ENCODE measurements at places on chromosomes 6 and 20.

DNA sequence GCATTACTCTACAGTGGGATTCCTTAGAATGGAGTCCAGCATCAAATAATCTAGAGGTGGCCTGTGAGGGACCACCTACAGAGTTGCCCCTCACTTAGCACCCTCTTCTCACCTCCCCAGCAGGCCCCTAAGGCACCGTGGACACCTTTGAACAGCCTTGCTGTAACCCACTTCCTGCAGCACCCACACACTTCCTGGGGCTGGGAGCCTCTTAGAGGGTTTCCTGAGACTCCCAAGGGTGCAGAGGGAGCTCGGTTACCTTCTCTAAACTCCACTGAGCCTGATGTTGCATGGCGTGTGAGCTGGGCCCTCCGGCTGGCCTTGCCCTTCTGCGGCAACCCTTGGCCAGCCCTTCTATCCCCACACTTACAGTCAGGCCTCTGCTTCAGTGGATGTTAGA, 7.3 kb upstream of the SIRPG start:
- peak; percentile 68 for DNase-seq

- no peak for DNase-seq
Measured at GRCh38 chr6:98067375-98067774, 767.0 kb upstream of the POU3F2 start.

DNA sequence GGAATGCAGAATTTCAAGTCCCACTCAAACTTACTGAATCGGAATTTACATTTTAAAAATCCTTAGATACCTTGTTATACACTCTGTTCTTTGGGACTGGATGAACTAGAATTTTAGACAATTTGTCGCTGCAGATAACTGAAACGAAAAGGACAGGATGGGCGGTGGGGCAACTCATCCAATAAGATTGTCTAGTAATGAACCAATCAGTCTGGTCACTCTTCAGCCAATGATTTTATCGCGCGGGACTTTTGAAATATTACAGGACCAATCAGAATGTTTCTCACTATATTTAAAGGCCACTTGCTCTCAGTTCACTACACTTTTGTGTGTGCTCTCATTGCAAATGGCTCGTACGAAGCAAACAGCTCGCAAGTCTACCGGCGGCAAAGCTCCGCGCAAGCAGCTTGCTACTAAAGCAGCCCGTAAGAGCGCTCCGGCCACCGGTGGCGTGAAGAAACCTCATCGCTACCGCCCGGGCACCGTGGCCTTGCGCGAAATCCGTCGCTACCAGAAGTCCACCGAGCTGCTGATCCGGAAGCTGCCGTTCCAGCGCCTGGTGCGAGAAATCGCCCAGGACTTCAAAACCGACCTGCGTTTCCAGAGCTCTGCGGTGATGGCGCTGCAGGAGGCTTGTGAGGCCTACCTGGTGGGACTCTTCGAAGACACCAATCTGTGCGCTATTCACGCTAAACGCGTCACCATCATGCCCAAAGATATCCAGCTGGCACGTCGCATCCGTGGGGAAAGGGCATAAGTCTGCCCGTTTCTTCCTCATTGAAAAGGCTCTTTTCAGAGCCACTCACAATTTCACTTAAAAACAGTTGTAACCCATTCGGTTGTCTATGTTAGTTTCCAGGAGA, 41.9 kb upstream of the HFE start:
- peak; percentile 97 for DNase-seq

DNA sequence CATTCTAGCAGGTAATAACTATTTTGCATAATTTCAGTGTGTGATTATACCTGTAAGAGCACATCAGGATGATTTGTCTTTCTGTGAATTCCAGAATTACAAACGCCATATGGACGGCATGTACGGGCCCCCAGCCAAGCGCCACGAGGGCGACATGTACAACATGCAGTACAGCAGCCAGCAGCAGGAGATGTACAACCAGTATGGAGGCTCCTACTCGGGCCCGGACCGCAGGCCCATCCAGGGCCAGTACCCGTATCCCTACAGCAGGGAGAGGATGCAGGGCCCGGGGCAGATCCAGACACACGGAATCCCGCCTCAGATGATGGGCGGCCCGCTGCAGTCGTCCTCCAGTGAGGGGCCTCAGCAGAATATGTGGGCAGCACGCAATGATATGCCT, 122.7 kb downstream of the TMEM242 start:
- no peak for DNase-seq

- no peak for DNase-seq
Measured at GRCh38 chr6:105442369-105442768, 39.5 kb upstream of the PREP start.

- DNase-seq = no peak
Measured at GRCh38 chr20:32449890-32450401, 91.8 kb downstream of the ASXL1 start.

DNA sequence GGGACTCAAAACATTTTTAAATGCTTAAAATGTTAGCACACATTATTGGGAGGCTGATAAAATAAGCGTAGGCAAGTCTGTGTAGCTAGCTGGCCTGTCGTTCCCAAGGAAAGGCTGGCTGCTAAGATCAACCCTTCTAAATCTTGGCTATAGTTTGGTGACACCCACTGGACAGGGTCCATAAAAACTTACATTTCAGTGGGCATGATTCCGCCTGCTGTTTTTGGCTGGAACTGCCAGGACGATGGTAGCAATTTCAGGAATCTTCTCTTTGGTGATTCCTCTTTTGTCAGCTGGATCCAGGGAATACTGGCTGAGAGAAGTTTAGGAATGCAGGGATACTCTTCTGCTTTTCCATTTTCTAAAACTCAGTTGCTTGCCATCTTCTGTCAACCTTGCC, 162.2 kb downstream of the NKAIN2 start:
- DNase-seq = no peak

DNA sequence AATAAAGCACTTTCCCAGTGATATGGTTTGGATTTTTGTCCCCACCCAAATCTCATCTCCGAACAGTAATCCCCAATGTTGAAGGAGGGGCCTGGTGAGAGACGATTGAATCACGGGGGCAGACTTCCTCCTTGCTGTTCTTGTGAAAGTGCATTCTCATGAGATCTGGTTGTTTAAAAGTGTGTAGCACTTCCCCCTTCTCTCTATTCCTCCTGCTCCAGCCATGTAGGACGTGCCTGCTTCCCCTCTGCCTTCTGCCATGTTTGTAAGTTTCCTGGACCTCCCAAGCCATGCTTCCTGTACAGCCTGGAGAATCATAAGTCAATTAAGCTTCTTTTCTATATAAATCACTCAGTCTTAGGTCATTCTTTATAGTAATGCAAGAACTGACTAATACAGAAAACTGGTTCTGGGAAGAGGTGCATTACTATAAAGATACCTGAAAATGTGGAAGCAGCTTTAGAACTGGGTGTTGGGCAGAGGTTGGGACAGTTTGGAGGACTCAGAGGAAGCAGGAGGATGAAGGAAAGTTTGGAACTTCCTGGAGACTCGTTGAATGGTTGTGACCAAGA, 7.4 kb downstream of the EPM2A start:
- DNase-seq = no peak

DNA sequence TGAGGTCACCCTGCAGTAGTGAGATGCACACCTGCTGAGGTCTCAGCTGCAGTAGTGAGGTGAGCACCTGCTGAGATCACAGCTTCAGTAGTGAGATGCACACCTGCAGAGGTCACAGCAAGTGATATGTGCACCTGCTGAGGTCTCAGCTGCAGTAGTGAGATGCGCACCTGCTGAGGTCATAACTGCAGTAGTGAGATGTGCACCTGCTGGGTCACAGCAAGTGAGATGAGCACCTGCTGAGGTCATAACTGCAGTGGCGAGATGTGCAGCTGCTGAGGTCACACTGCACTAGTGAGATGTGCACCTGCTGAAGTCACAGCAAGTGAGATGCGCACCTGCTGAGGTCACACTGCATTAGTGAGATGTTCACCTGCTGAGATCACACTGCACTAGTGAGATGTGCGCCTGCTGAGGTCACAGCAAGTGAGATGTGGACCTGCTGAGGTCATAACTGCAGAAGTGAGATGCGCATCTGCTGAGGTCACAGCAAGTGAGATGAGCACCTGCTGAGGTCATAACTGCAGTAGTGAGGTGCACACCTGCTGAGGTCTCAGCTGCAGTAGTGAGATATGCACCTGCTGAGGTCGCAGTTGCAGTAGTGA, 20.8 kb downstream of the ZDHHC14 start:
- DNase-seq = no peak

GRCh38 chr20:53718142-53719021, 124.7 kb upstream of the ZNF217 start:
- no peak for DNase-seq

GRCh38 chr20:62696989-62697388, 11.6 kb upstream of the NTSR1 start:
- DNase-seq = no peak

DNA sequence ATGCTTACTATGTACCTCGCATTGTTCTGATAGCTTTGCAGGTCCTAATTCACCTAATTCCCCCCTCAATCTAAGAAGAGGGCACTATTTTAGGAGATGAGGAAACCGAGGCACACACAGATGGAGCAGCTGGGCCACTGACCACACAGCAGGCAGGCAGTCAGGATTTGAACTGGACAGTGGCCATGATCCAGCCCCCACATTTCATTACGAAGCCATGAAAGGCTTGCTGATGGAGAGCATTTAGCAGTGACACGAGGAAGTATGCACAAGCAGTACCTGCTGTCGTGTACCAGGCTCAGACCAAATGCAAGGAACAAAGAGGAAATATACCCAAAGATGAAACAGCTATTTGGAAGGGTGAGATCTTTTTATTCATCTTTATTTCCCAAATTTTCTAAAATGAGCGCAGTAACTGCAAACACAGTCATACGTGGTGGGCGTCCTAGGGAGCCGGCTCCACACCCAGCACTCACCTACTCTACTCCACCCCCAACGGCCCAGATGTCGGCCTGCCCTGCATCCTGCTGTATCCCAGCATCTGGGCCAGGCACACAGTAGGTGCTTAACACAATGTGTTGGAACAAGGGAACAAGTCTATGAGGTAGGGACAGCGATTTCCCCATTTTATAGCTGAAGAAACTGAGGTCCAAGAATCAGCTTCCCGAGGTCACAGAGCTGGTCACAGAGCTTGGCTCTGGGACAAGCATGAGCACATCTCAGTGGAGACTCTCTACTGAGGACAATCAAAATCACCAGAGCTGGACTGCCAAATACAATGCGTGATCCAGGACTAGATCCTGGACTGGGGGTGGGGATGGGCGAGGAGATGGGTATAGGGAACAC, 15.0 kb downstream of the PREX1 start:
- no peak for DNase-seq

GRCh38 chr20:37526839-37527637, 638 bp downstream of the BLCAP start:
- DNase-seq = no peak

GRCh38 chr6:27582928-27583725, 110.2 kb upstream of the ZNF184 start:
- DNase-seq = no peak

DNA sequence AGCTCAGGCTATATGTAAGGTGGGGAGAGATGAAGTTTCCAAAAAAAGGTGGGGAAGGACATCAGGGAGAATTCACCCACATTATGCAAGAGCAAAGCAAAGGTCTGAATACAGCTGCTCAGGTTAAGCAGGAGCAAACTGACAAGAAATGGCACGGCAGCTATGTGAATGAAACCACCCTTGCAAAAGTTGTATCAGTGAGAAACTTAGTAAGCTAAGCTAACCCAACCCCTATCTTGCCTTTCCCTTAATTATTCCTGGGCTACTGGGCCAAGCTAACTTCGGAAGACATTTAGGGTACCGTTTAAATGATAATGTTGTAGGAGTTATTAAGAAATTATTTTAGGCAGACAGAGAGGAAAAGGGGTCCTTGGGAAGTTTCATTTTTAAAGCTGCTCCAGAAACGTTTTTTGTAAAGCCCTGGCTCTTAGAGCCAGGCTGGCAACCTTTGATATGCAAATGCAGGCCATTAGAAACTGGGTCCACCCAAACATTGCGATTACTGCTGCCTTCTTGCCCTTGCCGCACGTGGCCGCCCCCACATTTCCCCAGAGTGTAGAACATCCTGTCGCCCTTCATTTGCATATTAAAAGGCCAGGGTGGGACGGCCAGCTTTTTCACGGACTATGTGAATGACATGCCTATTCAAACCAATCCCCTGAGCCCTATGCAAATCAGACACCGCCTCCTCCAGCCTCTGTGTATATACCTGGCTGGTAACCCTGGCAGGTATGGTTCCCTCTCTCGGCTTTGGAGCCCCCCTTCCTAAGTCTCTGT, 60.5 kb upstream of the SAMD5 start:
- no peak for DNase-seq

DNA sequence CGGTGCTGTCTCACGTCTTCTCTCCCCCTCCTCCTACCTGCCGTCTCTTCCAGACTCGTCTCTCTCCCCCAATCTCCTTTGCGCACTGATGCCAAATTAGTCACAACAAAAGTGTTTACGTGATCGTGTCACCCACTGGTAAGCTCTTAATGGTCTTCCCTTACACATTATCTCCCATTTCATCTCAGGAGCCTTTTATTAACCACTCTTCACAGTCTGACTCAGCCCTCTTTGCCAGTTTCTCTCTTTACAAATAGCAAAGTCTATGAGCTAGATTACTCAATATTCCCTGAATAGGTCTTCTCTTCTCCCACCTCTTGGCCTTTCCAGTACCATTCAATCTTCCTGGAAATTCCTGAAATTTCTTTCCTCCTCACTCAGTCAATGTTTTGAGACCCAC, 247.0 kb downstream of the ESR1 start:
- no peak for DNase-seq

DNA sequence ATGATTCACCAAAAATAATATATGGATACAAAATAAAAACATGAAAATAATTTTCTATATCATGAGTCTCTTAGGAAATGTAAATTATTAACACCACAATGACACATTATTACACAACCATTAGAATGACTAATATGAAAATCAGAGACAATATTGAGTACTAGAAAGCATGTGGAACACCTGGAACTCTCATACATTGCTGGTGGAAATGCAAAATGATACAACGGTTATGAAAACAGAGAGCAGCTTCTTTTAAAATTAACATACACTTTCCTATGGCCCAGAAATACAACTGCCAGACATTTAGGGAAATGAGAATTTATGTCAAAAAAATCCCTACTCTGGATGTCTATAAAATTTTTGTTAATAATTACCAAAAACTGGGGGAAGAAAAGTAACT, 853.3 kb upstream of the MAN1A1 start:
- no peak for DNase-seq

DNA sequence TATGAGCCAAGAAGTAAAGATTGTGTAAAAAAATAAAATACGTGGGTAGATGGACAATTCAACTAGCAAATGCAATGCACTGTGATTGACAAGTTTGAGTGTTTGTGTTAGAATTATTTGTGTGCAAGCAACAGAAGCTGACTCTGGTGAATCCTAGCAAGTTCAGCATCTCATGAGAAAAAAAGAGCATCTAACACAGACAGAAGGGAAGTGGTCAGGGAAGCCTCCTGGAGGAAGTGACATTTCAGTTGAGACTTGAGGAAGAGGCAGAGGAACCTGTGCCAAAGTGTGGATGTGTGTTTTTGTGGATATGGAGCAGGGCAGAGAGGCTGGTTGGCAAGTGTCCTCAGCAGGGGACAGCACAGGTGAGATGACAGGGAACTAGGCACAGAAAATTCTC, 248.7 kb downstream of the ZNF217 start:
- DNase-seq = no peak

- no peak for DNase-seq
Measured at GRCh38 chr20:51059862-51060261, 37.0 kb upstream of the KCNG1 start.
